ENCODE measurements at places on chromosomes 11 and 22.

DNA sequence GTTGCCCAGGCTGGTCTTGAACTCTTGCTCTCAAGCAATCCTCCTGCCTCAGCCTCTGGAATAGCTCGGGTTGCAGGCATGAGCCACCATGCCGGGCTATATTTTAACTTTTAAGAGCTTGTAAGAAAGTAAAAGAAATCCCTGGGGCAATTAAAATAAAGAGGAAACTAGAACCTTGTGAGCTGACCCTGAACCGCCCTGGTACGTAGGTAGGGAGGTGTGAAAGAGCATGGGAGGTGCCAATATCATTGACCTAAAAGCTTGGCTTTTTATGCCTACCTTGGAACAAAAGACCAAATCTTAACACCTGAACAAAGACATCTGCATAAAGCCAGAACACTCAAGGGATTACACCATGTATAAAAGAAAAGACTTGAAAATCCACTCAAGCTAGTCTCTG lies 595.1 kb downstream of the SOX6 start:
- no peak for DNase-seq

DNA sequence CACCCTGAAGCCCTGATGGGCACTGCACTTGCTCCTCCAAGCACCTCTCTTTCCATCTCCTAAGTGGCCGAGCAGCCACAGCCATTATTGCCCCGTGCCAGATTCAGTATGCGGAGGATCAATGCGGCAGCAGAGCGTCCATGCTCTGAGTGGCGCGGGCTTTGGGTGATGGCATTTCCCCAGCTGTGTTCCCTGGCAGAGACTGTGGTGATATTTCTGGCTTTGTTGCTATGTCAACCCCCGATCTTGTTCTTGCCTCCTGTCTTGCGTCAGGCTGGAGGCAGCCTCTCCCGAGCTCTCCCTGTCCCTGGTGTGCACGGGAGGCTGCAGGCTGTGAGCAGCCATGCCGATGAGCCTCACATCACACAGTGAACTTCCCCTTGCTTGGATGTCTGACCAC lies 1018.6 kb downstream of the TBC1D22A start:
- DNase-seq, result no peak

DNA sequence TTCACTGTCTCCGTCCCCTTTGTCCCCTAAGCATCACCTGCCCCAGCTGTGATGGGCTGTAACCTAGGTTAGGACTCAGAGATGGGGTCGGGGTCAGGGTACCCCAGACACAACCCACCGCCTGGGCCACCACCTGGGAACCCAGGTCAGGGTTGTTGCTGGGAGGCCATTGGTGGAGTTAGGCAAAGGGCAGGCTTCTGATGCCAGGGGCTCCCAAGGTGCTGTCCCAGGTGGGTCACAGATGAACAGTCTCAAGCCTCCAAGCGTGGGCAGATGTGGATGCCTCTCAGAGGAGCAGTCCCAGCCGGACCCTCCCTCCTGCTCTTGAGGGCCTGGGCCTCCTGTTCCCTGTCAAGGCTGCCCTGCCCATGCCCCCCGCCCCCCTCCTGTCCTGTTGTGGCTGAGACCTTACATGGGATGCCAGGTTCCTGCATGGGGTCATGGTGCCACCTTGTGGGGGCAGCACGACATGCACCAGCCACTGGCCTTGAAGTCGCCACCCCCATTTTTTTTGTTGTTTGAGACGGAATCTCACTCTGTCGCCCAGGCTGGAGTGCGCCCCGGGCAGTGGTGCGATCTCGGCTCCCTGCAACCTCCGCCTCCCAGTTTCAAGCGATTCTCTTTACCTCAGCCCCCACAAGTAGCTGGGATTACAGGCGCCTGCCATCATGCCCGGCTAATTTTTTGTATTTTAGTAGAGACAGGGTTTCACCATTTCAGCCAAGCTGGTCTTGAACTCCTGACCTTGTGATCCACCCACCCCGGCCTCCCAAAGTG lies 12.1 kb downstream of the GATD1 start:
- no peak for DNase-seq

GRCh38 chr11:102280245-102280833 lies 36.9 kb upstream of the BIRC3 start:
- no peak for DNase-seq

DNA sequence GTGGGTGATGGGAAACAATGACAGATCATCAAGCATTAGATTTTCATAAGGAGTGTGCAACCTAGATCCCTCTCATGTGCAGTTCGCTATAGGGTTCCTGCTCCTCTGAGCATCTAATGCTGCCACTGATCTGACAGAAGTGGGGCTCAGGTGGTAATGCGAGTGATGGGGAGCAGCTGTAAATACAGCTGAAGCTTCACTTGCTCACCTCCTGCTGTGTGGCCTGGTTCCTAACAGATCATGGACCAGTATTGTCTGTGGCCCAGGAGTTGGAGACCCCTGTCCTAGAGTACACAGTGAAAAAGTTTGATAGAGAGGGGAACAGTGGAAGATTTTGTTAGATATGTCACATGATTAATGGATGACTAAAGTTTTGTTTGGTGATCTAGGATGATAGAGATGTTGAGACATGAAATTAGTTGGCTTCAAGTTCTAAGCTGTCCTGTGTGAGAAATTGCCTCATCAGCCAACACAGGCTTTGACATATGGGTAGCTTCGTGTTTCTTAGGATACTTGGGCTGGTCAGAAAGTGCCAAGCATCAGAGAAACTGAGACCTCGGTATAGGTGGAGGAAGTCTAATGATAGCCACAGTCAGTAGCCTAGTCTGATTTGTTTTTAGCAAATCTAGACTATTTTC lies 47.4 kb downstream of the ARHGEF12 start:
- DNase-seq, result no peak

DNA sequence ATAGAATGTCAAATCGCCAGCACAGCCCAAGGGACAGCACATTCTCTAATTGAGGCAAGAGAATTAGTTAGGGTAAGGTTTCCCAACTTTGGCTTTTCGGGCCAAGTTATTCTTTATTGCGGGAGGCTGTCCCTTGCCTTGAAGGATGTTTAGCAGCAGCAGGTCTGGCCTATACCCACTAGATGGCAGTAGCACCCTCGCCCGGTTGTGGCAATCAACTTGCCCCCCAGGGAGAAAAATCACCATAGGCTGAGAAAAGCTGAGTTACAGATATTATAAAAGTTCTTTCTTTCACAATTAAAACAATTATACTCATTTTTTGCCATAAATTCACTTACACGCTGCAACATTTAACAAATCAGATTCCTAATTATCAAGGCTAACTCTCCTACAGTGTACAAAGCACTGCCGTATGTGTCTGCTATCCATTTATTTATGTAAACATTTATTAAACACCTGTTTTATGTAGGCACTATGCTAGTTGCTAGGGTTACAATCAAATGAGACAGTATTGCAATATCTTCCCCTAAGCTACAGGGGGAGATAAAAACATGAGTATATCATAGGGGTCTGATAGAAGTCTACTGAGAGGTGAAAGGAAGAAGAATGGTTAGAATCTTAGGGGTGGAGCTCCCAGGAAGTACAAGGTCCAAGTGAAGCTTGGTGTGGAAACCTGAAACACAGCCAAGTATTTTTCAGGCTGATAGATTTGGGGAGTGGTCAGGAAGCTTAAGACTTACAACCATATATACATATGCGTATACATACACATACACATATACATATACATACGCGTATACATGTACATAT lies 452.3 kb downstream of the RAB38 start:
- DNase-seq, result no peak

Data from stimulated activated CD4-positive, alpha-beta T cell treated with anti-CD3 and anti-CD28 coated beads, Interleukin-15, amount 100 ng/mL, for 48 hours (primary cell).